ENCODE measurements at places on chromosomes 12 and 14.
A peak's percentile ranks its signal among the peaks of the same experiment; 100 is the strongest.

GRCh38 chr12:76083246-76083903, 1.1 kb downstream of the NAP1L1 start:
- DNase-seq, result no peak

DNA sequence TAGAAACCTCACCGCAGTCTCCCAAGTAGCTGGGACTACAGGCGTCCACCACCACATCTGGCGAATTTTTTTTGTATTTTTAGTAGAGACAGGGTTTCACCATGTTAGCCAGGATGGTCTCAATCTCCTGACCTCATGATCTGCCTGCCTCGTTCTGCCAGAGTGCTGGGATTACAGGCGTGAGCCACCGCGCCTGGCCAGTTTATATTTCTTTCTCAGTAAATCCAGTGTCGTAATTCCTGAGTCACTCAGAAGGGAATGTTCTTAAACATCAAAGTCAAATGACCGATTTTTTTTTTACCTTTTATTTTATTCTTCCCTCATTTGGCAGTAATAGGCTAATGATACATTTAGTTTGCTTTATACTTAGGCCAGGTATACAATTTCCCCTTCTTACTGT, 80.5 kb downstream of the FBXO33 start:
- DNase-seq, result no peak

GRCh38 chr12:3730111-3730510, 22.8 kb downstream of the CRACR2A start:
- no peak for DNase-seq

DNA sequence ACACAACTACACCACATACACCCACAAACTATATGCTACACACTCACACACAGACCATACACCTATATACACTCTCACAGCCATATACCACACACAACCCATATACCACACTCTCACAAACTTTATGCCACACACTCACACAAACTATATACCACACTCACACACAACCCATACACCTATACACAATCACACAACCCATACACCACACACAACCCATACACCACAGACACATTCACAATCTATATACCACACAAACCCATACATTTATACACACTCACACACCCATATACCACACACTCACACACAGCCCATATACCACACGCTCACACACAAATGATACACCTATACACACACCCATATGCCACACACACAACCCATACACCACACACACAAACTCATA, 163.3 kb downstream of the TMEM121 start:
- no peak for DNase-seq

GRCh38 chr14:94774344-94775090, 4.6 kb upstream of the GSC start:
- no peak for DNase-seq

GRCh38 chr12:80419644-80420043, 24.4 kb upstream of the PTPRQ start:
- DNase-seq, result no peak

GRCh38 chr14:24315807-24316596, 4.7 kb downstream of the LTB4R start:
- no peak for DNase-seq

DNA sequence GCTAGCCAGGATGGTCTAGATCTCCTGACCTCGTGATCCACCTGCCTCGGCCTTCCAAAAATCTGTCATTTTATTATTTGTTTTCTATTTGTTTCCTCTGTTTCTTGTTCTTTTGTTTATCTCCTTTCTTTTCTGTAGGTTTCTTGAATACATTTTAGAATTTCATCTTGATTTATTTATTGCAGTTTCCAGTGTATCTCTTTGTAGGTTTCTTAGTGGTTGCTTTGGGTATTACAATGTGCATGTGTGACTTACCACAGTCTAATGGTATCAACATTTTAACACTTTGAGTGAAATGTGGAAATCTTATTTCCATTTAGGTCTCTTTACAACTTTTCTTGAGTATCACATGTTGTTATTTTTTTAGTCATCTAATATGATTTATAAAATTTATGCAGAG, 29.9 kb upstream of the MUCL1 start:
- DNase-seq, result no peak

- no peak for DNase-seq
Observed at GRCh38 chr12:31923063-31923412, 36.2 kb upstream of the RESF1 start.

GRCh38 chr12:15534322-15534721, 212.0 kb downstream of the PTPRO start:
- DNase-seq, result peak; percentile 35

DNA sequence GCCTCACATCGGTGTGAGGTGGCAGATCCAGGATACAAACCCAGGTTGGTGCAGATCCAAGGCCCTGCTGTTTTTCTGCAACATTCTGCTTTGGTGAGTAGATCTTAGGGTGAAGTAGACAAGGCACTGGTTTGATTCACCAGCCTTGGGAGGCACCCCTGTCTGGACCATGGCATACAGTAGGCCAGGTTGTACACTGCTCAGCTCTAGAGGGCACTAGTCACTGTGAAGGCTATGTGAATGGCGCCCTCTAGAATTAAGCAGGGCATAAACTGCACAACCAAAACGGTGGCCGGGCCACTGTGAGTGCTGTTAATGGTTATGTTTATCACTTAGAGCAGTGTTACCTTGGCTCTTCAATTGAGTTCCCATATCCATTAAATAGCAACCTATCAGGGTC, 280.6 kb upstream of the PWP1 start:
- no peak for DNase-seq

DNA sequence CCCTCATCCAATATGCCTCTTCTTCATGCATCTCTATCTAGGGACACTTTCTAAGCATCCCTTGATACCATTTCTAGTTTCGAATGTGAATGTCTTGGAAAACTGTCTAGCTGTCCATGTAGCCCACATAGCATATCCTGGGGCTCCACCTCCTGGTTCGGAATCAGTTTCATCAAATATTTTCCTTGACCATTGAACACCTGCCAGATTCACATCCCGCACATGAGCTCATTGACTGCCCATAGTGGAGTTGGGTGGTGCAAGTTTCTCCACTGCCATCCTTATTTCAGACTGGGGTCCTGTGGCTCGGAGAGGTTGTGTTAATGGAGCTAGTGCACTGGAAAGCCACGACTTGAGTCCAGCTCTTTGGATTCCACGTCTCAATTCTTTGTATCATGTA, 58.6 kb upstream of the TMEM263 start:
- DNase-seq, result no peak

GRCh38 chr14:40139657-40140056, 707.4 kb upstream of the FBXO33 start:
- DNase-seq, result no peak

- no peak for DNase-seq
Observed at GRCh38 chr12:12546314-12546772, 16.3 kb downstream of the DUSP16 start.

- no peak for DNase-seq
Observed at GRCh38 chr12:88625356-88625755, 45.1 kb upstream of the KITLG start.

DNA sequence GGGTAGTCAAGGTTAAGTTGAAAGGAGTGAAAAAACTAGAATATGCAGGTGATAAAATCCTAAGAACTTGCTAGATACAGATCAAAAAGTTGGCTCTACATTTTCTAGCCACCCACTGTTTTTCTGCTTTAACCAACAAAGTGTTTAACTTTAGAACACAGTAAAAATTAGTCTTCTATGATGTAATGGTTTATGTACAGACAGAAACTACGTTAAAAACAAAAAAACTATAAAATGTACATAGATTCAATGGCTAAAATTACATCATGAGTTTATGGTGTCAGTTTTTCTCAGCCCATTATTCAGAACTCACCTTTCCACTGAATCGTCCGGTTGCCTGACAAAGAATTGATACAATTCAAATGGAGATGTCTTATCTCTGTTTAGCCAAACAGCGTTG, 2.1 kb downstream of the YARS2 start:
- DNase-seq, result no peak

GRCh38 chr14:75201087-75201486, 24.7 kb upstream of the TMED10 start:
- no peak for DNase-seq

GRCh38 chr12:20211981-20212421, 156.3 kb upstream of the PDE3A start:
- DNase-seq, result no peak

DNA sequence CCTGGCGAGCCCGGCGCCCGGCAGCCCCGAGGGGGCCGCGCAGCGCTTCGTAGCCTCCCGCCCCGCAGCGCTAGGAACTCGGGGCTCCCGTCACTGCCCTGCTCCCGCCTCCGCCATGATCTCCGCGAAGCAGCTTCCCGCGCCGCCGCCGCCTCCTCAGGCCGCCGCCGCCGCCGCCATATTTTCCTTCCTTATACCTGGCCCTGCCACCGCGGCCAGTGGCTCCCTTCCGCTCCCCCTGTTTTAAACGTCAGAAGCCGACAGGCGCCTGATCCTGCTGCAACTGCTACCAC, 286 bp downstream of the PPP4R3A start:
- DNase-seq, result no peak

GRCh38 chr12:91211866-91212265, 29.2 kb upstream of the DCN start:
- DNase-seq, result no peak

DNA sequence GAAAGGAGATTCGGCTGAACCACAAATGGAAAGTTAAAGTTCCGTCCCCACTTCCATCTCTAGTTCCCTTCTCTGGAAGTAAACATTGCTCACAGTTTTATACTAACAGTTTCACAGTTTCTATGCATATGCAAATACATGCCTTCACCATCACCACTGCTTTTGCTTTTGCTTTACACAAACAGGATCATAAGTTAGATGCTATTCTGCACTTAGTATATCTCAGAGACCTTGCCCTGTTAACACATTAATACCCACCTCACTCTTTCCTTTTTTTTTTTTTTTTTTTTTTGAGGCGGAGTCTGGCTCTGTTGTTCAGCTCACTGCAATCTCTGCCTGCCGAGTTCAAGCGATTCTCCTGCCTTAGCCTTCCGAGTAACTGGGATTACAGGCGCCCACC, 890 bp downstream of the TEP1 start:
- DNase-seq, result peak; percentile 27

GRCh38 chr12:39378341-39378740, 64.6 kb downstream of the KIF21A start:
- DNase-seq, result no peak

GRCh38 chr14:64040044-64040443, 187.2 kb downstream of the SYNE2 start:
- DNase-seq, result no peak

DNA sequence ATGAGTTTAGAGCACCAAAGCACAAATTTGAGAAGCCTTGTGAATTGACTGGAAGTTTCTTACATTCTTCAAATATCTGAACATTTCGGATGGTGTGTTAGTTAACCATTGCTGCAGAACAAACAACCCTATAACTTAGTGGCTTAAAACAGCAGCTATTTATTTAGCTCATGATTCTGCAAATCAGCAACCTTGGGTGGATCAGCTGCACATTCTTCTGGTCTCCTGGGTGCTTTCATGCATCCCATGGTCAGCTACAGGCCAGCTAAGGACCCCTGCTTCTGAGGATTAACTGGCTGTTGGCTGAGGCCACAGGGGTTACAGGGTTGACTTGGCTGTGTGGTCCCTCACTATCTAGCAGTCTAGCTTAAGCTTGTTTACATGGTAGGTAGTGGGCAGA, 114.0 kb upstream of the HIF1A start:
- no peak for DNase-seq

GRCh38 chr14:83170165-83170564, 1636.5 kb upstream of the SEL1L start:
- no peak for DNase-seq

DNA sequence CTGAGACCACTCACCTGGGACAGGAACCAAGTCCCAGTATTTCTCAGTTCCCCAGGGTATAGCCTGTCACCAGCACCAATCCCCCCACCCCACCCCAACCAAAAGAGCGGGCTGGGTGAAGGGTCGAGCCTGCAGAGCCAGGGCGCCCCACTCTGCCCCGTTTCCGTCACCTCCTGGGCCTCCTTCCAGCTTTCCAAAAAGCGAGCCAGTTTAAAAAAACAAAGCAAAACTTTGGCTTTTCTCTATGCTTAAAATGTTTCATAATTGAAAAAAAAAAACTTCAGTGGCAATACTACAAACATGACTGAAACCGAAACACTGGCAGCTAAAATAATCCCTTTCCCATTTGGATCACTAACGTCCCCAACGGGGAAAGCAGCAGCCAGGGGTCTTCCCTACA, 7.5 kb downstream of the CAMKK2 start:
- no peak for DNase-seq

DNA sequence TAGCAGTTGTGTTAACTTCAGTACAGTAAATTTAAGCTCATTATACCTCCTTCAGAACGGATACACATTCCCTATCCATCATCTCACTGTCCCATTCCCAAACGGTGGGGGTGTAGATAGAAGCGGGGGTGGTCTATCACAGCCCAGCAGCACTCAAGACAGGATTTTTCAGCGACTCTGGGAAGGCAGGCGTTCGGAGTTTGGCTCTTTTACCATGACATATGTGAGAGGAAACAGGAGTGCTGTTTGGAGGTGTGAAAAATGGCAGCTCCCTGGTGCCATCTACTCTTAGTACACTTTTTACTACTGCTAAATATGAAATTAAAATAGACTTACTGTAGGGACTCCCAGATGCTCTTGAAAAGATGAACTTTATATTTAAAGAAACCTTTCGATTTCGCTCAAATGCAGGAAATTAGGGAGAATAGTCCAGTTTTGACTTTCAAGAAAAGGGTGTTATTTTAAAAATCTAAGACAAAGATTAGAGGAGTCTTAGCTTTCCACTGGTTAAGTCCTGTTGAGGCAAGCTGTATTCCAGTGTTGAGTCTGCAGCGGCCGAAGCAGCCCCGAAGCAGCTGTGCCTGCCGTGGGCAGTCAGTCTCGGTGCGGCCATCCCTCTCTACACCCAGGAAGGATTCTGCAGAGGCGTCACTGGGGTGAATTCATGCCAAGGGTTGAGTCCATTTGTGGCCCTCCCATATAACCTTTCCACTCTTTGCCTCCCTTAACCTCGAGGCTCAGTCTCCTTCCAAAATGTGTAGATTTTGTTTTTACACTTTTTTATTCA, 42.1 kb downstream of the KCNMB4 start:
- DNase-seq, result no peak
